ENCODE measurements at places on chromosomes 3 and 15.
A peak's percentile ranks its signal among the peaks of the same experiment; 100 is the strongest.

DNA sequence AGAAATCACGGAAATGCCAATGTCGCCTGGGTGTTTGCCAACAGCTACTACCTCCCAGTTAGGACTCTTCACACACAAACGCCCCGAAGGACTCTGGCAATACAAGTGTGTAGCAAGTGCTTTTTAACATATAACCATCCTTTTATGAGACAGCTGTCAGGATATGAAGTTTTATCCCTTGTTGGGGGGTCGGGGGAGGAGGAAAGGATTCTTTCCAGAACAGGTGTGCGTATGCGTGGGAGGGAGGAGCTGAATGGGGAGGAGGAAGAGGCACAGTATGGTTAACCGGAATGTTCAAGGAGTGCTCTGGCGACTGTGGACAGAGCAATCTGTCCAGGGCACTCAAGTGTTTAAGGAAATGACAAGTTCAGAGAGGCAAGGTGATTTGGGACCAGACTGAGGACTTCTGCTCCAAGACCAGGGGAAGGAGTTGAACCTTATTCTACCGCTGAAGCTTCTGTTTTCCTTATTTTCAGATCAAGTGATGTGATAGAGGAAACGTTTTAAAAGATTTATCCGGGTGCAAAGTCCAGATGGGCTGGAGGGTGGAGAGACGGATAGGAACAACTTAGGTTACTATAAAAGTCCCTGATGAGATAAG, 1.3 kb downstream of the TSPAN3 start:
- DNase-seq, result no peak

- DNase-seq, result no peak
Measured at GRCh38 chr15:91473894-91474545, 374.0 kb downstream of the SV2B start.

DNA sequence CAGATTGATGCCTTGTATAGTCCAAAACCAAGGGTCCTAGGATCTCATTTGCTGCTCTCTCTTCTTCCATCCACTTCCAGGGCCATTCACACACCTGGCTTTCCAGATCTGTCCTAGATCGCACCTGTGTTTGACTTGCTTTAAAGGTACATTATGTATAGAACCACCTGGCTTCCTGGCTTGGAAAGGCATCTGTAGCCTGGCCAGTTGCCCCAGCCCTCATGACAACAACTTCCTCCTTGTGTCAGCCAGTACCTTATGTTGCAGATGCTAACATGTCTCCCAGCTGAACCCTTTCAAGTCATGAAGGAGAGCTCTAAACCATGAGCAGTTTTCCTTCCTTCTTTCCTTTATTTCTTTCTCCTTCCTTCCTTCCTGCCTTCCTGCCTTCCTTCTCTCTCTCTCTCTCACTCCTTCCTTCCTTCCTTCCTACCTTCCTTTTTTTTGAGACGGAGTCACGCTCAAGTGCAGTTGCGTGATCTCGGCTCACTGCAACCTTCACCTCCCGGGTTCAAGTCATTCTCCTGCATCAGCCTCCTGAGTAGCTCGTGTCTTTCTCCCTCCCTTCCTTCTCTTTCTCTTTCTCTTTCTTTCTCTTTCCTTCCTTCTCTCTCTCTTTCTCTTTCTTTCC, 2.5 kb upstream of the HTR3C start:
- DNase-seq, result peak; percentile 70

- DNase-seq, result no peak
Measured at GRCh38 chr15:58587486-58587885, 155.7 kb downstream of the LIPC start.

GRCh38 chr3:76965122-76965725, 74.7 kb upstream of the ROBO2 start:
- no peak for DNase-seq

DNA sequence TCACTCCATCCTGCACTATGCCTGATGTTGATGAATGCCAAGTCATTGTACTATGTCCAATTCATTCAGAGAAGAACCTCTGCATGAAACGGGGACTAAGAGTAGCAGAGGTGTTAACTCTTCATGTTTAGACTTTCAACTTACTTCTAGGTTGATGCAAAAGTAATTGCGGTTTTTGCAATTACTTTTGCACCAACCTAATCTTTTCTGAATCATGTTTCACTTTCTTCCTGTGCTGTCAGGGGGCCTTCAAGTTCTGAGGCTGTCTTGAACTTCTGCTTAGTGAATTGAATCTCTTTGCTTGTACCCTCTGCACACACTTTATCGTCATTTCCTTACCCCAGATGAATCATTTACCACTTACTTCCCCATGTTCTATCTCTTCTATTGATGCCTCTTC, 636.2 kb downstream of the NAALADL2 start:
- no peak for DNase-seq

DNA sequence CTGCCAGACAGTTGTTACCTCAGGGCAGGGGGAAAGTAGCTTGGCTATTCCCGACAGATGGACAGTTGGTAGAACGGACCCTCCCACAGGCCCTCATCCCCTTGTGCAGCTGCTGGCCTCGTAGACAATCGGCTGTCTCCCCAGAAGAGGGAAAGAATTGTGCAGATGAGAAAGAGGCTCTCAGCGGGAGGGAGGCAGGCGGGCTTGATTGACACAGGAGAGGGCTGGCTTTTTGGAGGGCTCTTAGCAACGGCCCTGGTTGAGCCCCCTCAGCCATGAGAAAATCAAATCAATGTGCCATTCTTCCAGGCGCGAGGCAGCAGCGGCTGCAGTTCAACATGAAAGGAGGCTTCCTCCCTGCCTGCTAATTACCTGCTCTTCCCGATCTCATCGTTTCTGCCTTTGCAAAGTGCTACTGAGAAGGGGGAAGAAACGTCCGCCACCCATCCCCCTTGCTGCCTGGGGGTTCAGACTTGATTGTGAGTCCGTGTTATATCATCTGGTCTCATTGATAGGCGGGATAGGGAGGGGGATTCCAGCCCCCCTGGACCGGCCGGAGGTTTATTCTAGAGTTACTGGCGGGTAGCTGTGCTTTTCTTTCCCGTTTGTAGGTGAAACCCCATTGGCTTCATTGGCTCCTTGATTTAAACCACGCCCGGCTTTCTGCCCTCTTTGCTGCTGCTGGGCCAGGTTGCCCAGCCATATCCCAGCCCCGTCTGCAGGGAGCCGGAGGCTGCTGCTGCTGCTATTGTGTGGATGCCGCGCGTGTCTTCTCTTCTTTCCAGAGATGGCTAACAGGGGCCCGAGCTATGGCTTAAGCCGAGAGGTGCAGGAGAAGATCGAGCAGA, at the start of gene TAGLN3:
Gene TAGLN3 (plus strand): TSS at position 287 of the 848 bp plus-strand sequence. CDS start 501 bp downstream, at position 788.
- peak; percentile 30 for DNase-seq

DNA sequence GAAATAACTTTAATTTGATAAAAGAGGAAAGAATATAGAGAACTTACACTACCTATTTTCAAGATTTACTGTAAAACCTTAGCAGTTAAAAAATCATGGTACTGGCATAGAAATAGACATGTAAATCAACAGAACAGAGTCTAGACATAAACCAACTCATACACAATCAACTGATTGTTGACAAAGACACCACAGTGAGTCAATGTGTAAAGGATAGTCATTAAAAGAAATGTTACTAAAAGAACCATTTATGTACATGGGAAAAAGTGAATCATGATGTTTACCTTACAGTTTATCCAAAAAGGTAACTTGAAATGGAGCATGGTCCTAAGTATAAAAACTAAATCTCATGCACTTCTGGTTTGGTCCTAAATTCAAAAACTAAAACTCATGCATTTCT, 847.4 kb downstream of the IGSF11 start:
- DNase-seq, result no peak

- no peak for DNase-seq
Measured at GRCh38 chr3:16770021-16770420, 114.7 kb upstream of the PLCL2 start.

DNA sequence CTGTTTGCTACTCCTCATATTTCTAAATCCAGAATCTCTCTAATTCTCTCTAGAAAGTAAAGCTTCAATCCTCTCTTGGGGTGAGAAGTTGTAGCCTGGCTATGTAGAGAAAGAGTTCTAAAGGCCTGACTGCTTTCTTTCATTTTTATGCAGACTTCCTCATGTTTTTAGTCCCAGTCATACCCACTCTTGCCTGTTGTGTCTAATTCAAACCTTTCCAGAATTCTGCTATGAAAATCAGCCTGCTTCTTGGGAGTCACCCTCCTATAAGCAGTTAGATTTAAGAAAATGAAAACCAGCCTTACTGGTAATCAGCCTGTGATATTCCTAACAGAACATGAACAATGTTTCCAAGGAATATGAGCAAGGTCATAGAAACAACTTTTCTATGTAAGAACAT, 14.8 kb upstream of the ZNF639 start:
- DNase-seq, result no peak

DNA sequence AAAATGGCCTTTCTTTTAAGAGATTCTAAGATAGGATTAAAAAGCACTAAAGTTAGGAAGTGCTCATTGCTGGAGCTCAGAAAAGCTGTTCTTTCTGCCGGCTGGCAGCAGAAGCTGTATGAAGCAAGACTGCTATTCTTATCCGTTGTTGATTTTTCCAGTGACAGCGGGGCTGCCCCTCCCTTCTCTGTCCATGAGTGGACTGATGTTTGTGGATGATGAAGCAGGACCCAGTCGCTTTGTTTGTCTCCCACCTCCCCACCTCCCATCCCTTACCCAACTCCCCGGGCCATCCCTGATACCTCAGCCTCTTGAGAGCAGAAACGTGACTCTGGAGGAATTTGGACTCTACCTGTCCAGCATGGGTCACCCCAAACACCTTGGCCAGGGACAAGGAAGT, 10.3 kb upstream of the MUSTN1 start:
- no peak for DNase-seq

GRCh38 chr3:172511783-172512762, 11.2 kb downstream of the TNFSF10 start:
- no peak for DNase-seq

GRCh38 chr3:105415951-105416350, 49.2 kb downstream of the ALCAM start:
- DNase-seq, result no peak

GRCh38 chr3:57951066-57951882, 56.9 kb upstream of the FLNB start:
- no peak for DNase-seq

- no peak for DNase-seq
Measured at GRCh38 chr3:197750858-197751737, 1.4 kb downstream of the FYTTD1 start.

- no peak for DNase-seq
Measured at GRCh38 chr3:39428745-39429201, 22.3 kb downstream of the RPSA start.

DNA sequence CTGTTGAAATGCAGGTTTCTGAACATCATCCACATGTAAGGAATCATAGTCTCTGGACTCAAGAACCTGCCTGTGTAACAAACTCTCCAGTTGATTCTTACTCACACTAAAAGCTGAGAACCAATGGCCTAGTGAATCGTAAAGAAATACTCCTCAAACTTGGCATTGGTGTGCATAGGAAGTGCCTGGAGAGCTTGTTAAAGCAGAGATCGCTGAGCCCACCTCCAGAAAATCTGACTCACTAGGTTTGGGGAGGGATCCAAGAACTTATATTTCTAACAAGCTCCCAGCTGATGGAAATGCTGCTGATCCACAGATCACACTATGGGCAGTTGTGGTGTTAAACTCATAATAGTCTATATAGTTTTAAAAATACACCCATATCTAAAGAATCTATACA, 55.8 kb upstream of the LMCD1 start:
- DNase-seq, result no peak

- no peak for DNase-seq
Measured at GRCh38 chr3:57821765-57822164, 65.7 kb downstream of the SLMAP start.

- DNase-seq, result no peak
Measured at GRCh38 chr3:14871456-14872200, 52.9 kb downstream of the FGD5 start.

DNA sequence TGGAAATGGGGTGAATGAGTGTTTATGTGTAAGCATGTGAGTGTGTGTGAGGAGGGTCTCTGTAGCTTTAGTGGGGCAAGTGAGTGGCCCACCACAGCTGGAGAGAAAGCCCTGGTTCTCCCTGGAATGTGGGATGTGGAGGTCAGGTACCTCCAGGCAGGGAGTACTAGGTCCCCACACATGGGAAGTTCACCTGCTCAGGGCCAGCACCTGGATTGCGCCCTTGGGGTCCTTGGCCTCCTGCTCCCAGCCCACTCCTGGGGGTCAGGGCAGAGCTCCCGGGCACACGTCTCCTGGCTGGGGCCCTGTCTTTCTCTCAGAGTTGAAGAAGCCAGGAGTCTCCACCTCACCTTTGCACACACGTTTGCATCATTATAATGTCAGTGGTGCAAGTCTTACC, 40.0 kb upstream of the TMCC1 start:
- DNase-seq, result no peak

- no peak for DNase-seq
Measured at GRCh38 chr15:69490356-69491037, 37.9 kb downstream of the RPLP1 start.

- no peak for DNase-seq
Measured at GRCh38 chr3:138103466-138103865, 11.9 kb downstream of the DZIP1L start.

GRCh38 chr15:89500397-89501270, 4.3 kb upstream of the RHCG start:
- DNase-seq, result no peak

- DNase-seq, result no peak
Measured at GRCh38 chr3:141294848-141295247, 63.2 kb downstream of the PXYLP1 start.

- DNase-seq, result no peak
Measured at GRCh38 chr3:140629357-140630137, 48.3 kb upstream of the TRIM42 start.

DNA sequence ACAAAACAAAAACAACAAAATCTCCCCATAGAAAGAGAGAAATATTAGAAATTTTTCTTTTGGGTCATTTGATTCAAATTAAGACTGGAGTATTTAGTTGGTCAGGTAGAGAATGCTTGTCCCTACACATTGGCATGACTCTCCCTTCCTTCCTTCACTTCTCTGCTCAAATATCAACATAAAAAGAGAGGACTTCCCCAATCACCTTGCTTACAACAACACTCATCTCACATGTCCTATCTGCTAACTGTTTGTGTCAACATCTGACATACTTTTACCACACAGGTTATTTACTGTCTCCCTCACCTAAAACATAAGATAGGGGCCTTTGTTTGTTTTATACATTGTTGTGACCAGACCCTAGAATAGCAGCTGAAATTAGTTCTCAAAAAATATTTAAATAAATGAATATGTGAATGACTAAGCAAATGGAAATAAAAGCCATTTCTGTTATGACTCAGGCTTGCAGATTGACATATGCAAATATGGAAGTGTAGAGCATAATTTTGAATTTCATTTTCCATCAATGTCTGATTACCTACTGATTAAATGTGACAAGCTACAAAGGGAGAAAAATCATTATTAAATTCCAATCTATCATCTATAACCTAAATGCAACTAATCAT, 304.8 kb downstream of the CTNNB1 start:
- DNase-seq, result no peak

DNA sequence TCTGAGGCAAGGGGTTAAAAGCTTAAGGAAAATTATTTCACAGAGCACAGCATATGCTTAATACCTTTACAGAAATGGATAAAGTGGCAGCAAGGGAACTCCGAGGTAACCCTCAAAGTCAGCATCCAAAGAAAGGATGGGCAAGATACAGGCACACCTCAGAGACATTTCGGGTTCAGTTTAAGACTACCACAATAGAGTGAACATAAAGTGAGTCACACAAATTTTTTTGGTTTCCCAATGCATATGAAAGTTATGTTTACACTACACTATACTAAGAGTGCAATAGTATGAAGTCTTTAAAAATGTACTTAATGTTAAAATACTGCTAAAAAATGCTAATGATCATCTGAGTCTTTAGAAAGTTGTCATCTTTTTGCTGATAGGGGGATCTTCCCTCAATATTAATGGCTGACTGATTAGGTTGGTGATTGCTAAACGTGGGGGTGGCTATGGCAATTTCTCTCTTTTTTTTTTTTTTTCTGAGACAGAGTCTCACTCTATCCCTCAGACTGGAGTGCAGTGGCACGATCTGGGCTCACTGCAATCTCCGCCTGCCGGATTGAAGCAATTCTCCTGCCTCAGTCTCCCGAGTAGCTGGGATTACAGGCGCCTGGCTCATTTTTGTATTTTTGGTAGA, 10.0 kb downstream of the UBR1 start:
- DNase-seq, result no peak
